Suppressor macrophage (primary cell): ENCODE measurements at places on chromosomes 7 and 10.

GRCh38 chr10:93695740-93696139, 6.7 kb downstream of the FRA10AC1 start:
- DNase-seq = no peak

GRCh38 chr7:83546586-83546985, 102.4 kb downstream of the SEMA3E start:
- DNase-seq = no peak

- DNase-seq = no peak
These were observed 208.5 kb downstream of the PLXNA4 start for GRCh38 chr7:132367795-132368194.

- DNase-seq = peak; percentile 22
These were observed at the start of gene LRRTM3 for GRCh38 chr10:66925896-66926715. Gene LRRTM3, plus strand, starts transcription at chr10:66926036.

- no peak for DNase-seq
These were observed 116.6 kb upstream of the WDR11 start for GRCh38 chr10:120734483-120735078.

GRCh38 chr10:69955211-69955805, 97.3 kb upstream of the MACROH2A2 start:
- no peak for DNase-seq

DNA sequence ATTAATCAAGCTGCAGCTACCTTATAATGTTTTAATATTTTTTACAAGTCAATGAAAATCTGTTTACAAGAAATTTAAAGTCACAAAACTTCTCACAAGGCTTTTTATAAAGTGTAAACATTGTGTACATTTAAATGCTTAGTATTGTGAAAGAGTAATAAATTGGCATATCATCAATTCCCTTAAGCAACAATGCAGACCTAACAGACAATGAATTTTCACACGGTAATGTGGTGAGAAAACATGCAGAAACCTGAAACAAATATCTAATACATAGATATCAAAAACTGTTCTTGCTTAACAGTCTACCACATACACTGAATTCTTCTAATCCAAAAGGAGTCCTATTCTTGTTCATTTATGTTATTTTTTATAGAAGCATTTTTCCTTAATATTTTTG, 220.7 kb downstream of the CRPPA start:
- DNase-seq = no peak

GRCh38 chr10:130711072-130711471, 574.9 kb downstream of the GLRX3 start:
- DNase-seq = no peak

DNA sequence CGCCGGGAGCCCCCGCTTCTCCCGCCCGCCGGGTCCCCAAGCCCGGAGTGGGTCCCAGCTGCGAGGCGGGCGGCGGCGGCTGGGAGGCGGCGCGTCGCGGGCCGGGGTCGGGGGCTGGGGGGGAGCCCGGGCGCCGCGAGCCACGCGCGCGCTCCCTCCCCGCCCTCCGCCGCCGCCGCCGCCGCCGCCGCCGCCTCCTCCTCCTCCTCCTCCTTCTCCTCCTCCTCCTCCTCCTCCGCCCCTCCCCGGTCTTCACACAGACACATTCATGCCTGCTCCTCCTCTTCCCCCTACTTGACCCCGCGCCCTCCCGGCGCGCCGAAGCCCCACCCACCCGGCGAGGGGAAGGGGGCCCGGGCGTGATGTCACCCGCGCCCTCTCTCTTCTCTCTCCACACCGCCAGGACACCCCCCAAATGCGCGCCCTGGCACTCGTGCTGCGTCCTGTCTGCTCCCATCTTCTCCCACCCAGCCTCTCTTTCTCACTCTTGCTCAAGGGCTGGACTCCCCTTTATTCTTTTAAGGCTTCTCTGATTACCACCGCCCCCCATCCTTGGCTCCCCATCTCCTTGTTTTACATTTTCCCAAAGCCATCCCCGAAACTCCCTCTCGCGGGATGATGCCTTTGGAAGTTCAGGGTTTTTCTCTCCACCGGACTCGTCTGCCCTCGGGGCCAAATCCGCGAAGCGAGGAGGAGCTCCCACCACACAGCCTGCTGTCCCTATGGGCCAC, 967 bp upstream of the GLI3 start:
- DNase-seq = no peak

DNA sequence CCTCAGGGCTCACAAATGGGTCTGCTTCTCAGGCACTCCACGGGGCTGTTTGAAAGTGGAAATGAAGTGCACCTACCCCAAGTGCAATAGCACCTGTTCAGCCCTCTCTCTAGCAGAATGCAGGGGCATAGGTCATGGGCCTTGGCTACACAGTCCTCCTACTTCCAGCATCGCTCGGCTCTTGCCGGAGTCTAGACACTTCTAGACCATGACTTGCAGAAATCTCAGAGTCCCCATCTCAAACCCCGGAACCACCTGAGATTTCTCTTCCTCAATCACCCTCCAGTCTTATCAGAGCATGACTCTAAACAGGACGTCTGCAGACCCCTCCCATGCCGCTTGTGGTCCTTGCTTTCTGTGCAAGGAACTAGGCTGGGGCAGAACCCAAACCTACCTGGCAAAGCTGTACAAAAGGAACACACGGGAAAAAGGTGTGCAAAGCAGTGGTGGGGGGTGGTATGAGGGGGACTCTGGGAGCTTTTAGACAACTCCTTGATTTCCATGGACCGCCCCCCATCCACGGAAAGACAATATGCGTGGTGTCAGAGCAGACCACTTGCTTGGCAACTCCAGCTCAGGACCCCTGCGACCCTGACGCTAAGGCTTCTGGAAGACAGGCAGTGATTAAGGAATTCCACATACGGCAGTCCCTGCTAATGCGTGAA, 13.8 kb downstream of the TMEM273 start:
- no peak for DNase-seq

- DNase-seq = no peak
These were observed 114.7 kb upstream of the FAM171A1 start for GRCh38 chr10:15485684-15486316.

DNA sequence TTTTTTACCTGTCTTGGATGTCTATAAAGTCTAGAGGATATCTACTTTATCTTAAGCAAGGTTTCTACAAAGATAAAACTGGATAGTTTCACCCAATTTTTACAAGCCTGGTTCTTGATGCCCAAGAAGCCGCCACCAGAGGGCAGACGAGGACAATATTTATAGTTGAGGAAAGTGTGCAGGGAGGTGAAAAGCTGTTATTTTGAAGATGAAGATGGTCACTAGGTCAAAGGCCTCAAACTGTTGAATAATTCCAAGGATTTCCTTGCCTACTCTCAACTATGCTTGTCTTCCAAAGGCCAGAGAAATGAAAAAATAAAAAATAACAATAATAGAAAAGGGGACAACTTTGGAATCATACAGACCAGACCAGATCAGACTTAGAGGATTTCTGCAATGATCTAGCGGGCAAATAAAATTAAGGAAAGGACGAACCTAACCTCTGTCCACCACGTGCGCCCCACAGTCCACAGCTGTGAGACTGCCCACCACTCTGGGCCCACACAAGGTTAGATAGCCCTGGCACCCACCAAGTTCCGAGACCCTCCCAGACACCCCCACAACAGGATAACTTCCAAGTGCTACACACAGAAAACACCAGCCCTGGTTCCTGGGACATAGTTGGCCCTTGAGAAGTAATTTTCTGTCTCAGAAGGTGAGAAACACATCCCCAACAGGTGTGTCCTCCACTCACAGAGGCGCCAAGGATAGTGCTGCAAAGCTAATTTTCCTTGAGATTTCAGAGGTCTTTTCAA, 2.8 kb downstream of the PKD1L1 start:
- DNase-seq = peak; percentile 91

DNA sequence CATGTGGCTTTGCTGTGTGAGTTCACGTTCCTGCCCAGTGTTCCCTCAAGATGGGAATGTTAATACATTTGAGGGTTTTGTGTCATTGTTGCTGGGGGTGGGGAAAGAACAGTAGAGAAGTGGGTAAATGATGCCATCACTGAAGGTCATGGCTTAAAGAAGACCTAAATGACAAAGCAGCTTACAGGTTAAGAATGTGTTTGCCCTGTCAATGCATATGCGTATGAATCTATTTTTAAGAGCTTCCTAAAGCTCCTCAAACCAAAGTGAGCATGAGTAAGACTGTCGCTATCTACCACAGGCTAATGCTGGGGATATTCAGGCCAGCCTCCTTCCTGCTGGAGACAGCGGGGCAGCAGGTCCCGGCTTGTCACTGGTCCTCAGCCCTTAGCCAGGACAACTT, 162.9 kb downstream of the CREB5 start:
- peak; percentile 37 for DNase-seq
